Fibroblast of upper back skin (primary cell): ENCODE measurements at places on chromosomes 7 and 10.

DNA sequence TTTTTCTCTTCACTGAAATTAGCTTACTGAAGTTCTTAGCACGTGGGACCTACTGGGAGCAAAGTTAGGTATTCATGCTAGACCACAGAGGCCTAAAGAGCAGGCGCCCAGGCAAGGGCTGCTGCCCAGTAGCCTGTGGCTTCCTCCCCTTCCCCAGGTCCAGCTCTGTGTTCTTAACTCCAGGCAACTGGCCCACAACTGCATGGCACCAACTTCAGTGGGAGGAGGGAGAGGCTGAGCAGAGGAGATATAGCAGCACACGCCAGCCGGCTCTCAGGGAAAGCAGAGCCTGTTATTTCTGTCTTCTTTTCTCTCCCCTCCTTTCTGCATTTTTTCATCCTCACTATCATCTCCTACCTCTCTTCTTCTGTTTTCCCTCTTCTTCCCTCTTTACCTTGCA, 67.4 kb downstream of the PCGF5 start:
- no peak for DNase-seq

- DNase-seq = peak; percentile 52
Measured at GRCh38 chr10:15624401-15625196, 95.1 kb downstream of the ITGA8 start.

DNA sequence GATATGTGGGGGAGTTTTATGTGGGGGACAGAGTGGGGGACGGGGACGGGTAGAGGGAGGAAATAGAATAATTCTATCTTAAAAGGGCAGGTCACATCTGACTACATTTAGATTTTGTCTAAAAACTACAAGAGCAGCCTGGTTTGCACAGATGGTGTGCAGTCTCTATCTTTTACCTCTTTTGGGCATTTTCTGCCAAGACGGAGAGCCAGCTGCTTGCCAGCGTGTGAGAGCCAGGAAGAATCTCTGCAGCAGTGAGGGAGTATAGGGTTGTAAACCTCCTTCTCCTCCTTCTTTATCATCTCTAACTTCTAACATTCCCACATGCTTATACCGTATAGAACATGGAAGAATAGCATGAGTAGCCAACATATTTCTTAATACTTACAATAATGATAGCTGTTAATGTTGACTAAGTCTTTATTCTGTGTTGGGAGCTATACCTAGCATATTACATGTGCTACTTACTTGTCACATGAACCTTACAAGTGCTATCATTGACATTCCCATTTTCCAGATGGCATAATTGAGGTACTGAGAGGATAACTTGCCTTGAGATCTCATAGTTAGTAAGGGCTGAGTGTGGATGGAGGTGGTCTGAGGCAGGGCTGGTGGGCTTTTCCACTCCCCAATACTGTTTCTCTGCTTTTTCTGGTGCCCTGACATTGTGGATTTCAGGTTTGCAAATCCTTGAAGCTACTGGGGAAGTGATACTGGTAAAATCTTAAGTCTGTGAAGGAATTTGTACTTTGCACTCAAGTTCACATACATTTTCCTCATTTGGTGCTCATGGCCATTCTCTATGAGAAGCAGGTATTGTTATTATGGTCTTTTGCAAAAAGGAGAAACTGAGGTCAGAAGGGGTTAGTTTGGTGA, 1.1 kb downstream of the ENTPD1 start:
- no peak for DNase-seq

DNA sequence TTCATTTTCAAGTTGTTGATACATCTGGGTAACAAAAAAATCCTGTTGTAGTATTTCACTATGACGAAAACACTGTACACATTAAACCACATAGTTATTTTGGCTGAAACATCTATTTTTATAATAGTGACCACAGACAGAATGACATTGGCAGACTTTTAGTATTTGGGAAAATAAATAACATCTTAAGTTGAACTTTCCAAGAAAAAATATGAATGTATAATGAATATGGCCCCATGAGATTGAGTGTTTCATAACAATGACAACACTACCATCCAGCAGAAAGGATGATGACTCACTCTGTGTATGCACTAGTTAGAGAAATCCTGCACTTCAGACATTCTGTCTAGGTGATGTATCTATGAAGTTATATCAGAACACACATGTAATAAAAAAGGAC, 118.1 kb downstream of the SEMA3D start:
- DNase-seq = peak; percentile 90

DNA sequence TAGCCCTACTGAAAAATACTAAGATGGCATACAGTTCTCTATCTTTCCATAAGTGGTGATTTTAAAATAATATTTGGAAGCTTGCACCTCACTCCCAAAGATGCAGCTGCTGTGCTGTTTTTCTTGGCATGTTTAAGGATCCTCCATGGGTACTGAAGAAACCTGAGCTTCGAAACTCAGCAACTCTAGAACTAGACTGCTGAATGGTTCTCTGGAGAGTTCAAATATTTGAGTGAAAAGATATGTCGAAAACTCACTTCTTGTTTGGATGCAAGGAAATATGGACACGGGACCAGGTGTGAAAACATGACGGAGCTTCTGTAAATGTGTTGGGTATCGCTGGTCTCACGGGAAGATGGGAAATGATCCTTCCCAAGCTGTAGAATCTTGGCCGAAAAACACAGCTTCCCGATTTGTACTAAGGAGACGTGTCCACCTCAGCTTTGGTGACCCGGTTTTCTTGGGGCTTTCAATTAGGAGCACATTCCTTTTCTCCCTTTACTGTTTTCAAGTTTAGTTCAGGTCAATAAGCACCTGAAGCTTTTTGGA, 543.8 kb upstream of the NRP1 start:
- DNase-seq = peak; percentile 37

DNA sequence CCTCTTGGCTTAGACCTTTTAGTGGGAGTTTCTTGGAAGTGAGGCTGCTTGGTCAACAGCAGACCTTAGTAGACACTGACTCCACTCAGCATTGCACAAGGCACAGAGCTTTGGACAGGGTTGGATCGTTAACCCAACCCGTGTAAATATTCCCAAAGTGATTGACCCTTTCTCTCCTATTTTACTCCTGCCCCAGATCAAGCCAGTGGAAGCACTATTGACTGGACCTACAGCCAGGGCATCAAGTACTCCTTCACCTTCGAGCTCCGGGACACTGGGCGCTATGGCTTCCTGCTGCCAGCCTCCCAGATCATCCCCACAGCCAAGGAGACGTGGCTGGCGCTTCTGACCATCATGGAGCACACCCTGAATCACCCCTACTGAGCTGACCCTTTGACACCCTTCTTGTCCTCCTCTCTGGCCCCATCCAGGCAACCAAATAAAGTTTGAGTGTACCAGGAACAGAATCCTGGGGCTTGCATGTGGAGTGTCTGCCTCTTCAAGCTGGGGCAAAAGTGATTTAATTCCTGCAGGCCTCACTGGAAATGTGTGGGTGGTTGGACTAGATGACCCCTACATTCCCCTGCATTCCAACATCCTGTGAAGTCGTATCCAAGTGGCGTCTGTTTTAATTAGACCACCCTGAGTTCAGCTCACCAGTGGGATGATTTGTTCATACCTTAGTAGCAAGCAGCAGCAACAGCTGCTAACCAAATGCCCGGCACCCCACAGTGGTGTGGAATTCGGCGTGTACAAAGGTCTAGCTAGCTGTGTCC, 7.5 kb downstream of the CPA1 start:
- peak; percentile 98 for DNase-seq

GRCh38 chr7:26153823-26154783, 2.1 kb downstream of the NFE2L3 start:
- DNase-seq = peak; percentile 19

DNA sequence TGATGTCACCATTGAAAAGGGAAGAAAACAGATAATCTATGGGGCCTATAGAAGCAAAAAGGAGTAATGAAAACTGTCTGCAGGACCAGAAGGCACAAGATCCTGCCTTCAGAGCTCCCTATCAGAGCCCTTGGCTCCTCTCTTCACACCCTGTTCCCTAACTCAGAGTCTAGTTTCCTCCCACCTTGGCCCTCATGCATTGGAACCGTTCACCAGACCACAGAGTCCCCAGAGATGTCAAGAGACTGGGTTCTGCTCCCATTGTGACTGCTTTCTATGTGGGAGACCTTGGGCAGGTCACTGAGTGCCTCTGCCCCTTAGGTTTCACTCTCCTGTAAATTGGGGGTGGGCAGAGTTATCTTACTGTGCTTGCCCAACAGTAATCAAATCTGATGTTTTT, 80.1 kb upstream of the RPA3 start:
- no peak for DNase-seq

- peak; percentile 79 for DNase-seq
Measured at GRCh38 chr7:71801976-71802375, 610.2 kb downstream of the CALN1 start.

GRCh38 chr7:71286336-71286735, 154.4 kb downstream of the GALNT17 start:
- DNase-seq = no peak

- DNase-seq = peak; percentile 23
Measured at GRCh38 chr7:87506246-87507180, 31.0 kb upstream of the ABCB4 start.

- no peak for DNase-seq
Measured at GRCh38 chr7:3648276-3648675, 347.2 kb downstream of the SDK1 start.

- DNase-seq = no peak
Measured at GRCh38 chr10:20215547-20216152, 399.4 kb downstream of the PLXDC2 start.

GRCh38 chr10:62001898-62002297, 100.4 kb downstream of the ARID5B start:
- DNase-seq = no peak

- no peak for DNase-seq
Measured at GRCh38 chr7:24409431-24410024, 125.5 kb downstream of the NPY start.

DNA sequence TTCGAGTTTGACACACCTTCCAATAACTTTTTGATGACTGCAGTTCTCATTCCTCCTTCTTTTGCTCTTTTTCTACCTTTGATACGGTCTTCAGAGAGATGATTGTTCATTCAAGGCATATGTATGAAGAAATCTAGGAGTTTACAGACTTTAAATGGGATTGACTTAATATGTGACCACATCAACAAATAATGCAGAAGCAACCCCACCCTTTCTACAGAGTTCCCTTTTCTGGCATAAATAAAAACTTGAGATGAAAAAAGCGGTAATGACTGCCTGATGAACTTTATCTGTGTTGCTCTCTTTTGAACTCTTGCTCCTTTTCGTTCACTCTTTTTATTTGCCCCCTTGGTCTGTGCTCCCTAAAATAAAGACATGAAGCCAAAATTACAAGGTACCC, 161.7 kb downstream of the C7orf25 start:
- no peak for DNase-seq

GRCh38 chr7:55550841-55551537, 21.3 kb downstream of the VOPP1 start:
- DNase-seq = no peak

DNA sequence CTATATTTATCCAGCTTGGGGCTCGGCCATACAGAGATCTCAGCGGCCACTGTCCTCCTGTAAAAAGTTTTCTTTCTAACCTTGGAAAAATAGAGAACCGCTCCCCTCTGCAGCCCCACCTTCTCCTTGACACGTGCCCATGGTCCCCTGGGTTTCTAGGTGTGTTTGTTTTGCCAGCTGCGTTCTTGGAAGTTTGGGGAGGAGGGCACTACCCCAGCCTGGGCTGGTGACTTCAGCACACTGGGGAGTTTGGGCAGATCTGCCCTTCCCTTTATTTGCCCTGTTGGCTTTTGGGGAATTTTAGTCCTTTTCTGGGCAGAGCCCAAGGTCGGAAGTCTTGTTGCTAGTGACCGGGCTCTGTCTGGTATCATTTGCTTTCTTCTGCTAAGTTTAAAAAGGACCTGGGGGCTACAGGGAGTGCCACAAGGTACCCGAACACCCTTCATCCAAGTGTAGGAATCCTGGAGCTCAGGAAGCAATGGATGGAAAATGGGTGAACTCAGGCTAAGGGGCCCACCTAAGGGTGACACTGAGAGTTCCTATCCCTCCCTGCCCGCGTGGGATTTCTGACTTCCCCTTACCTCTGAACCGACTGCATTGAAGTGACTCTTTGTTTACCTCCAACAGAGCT, 1.7 kb downstream of the ADAMTS14 start:
- DNase-seq = no peak

- peak; percentile 11 for DNase-seq
Measured at GRCh38 chr7:106312906-106313305, 28.1 kb upstream of the NAMPT start.

DNA sequence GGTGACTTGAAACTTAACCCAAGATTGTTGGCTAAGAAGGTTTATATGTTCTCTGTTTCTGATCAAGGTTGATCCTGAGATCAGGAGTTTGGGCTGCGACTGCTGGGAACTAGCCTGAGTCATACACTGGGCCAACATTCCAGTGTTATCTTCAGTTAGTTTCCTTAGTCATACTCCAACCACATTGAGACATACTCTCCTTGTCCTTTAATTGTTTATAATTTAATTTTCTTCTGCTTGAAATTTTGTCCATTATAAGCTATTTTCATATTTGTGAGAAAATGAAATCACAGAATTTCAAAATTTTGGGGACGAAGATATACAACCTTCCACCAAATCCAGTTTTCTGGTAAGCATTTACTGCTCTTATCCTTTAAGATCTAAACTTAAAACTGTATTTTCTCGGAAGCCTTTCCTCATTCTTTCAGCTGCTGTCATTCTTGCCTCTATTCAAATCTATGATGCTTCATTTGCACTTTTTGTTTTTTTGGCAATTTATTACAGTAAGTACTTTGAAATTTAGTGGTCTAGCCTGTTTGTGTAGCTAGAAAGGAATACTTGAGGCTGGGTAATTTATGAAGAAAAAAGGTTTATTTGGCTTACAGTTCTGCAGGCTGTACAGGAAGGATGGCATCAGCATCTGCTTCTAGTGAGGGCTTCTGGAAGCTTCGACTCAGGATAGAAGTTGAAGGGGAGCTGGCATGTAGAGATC, 63.4 kb upstream of the POT1 start:
- DNase-seq = peak; percentile 74

DNA sequence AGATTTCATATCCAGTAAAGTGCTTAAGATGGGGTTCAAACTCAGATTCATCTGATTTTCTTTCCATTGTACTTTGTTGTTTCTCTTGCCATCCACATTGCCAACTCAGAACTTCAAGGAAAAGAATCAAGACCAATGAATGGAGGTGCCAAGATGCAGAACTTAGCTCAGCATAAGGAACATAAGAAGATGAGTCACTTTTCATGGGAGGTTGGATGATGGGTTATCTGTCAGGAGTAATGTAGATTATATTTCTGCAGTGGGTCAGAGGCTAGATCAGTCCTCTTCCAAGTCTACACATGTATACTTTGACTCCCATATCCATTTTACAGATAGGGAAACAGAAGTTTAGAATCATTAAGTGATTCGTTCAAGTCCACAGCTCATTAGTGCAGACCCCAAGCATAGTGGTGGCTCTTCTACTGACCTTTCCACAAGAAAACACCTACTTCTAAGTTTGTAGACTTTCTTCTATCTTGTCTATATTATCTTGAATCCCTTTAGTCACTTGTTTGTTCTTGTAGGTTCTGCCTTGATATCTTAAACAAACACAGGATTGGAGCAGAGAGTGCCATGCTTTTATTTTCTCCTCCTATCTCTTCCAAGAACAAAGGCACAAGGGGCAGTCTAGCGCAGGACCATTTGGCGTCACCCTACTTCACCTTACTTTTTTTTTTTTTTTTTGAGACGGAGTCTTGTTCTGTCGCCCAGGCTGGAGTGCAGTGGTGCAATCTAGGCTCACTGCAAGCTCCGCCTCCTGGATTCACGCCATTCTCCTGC, 14.0 kb upstream of the ADD3 start:
- no peak for DNase-seq

- DNase-seq = no peak
Measured at GRCh38 chr7:148191391-148192065, 399.0 kb upstream of the C7orf33 start.
